ENCODE measurements at places on chromosomes 3 and 15. TPM values are rescaled to one million over a fixed set of nuclear protein-coding genes. Genes with fewer than 3 reads are reported as not detected.

The RETNLB gene
- total RNA-seq, result not detected

The SHC4 gene
- 0.50 TPM for total RNA-seq

GRCh38 chr3:13716540-13717221 lies 163.2 kb downstream of the WNT7A start:
- no peak overlapping the region for H3K4me3 ChIP-seq
- H3K27me3 ChIP-seq, result no peaks in the 10 kb centered on the region
- peak; percentile 5 for DNase-seq
- no peaks in the 10 kb centered on the region for H3K4me1 ChIP-seq
- H3K27ac ChIP-seq, result no peak overlapping the region
- H3K36me3 ChIP-seq, result no peaks in the 10 kb centered on the region

DNA sequence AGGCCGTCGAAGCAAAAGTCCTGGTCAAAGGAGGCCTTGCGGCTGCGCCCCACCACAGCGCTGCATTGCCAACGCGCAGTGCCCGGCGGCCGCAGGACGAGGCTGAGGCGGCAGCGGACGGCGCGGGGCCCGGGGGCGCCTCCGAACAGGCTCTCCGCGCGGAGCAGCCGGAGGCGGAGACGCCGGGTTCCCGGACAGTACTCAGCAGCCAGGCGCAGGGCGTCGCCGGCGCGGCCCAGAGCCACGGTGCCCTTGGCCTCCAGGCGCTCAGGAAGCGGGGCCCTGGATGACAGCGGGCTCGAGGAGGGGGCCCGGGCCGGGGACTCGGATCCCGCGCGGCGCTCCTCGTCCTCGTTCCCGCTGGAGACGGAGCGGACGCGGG lies 1.1 kb downstream of the C2CD4B start:
- H3K27me3 ChIP-seq, result peaks cover 9% of the 10 kb centered on the region
- H3K27ac ChIP-seq, result peak overlapping the region; percentile 20

- H3K36me3 ChIP-seq, result peaks cover 50% of the 10 kb centered on the region
- no peaks in the 10 kb centered on the region for H3K27me3 ChIP-seq
- no peak overlapping the region for H3K27ac ChIP-seq
- no peaks in the 10 kb centered on the region for H3K4me1 ChIP-seq
- no peak for DNase-seq
These were observed 29.2 kb downstream of the RLBP1 start for GRCh38 chr15:89192136-89192535.

DNA sequence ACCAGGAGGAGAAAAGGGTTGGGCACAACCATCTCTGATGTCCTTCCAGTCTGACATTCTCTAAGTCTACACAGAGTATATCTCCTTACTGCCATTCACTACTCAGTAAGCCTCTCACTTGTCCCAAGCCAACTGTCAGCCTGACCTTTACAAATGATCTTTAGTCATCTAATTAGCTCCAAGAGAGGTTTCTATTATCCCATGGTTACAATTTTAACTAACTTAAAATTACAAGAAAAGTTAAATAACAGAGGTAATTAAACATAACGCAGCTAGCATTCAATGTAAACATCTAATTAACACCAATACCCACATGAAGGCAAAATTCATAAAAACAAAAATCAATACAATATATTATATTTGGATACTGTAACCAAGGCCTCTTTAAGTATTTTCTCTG lies 126.9 kb downstream of the LSAMP start:
- H3K27ac ChIP-seq, result no peak overlapping the region
- no peak overlapping the region for H3K4me3 ChIP-seq
- no peaks in the 10 kb centered on the region for H3K4me1 ChIP-seq
- no peaks in the 10 kb centered on the region for H3K36me3 ChIP-seq
- H3K27me3 ChIP-seq, result no peaks in the 10 kb centered on the region
- DNase-seq, result no peak

The IL16 gene
- total RNA-seq, result 19.9 TPM

The ADAMTSL3 gene
- total RNA-seq, result 23.4 TPM

The NFKBIZ gene
- total RNA-seq, result 196 TPM

DNA sequence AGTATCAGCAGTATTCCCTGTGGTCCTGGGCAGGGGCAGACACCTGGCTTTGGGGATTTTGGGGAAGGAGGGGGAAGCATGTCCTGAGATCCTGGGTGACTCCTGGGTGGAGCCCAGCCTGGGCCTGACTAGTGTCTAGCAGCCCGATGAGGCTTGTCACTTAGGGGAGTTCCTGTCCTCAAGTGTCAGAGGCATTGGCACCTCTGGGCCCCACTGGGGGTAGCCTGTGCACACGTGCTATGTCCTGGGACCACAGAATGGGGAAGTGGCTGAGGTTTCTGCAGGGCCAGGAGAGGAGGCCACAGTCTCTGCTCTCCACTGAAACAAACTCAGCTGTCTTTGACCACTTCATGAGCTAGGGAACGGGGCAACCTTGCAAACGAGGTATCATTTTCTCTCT lies 31.5 kb upstream of the ADCY5 start:
- no peak overlapping the region for H3K4me3 ChIP-seq
- no peak overlapping the region for H3K27ac ChIP-seq
- H3K4me1 ChIP-seq, result peaks cover 3% of the 10 kb centered on the region
- no peaks in the 10 kb centered on the region for H3K27me3 ChIP-seq
- DNase-seq, result no peak

DNA sequence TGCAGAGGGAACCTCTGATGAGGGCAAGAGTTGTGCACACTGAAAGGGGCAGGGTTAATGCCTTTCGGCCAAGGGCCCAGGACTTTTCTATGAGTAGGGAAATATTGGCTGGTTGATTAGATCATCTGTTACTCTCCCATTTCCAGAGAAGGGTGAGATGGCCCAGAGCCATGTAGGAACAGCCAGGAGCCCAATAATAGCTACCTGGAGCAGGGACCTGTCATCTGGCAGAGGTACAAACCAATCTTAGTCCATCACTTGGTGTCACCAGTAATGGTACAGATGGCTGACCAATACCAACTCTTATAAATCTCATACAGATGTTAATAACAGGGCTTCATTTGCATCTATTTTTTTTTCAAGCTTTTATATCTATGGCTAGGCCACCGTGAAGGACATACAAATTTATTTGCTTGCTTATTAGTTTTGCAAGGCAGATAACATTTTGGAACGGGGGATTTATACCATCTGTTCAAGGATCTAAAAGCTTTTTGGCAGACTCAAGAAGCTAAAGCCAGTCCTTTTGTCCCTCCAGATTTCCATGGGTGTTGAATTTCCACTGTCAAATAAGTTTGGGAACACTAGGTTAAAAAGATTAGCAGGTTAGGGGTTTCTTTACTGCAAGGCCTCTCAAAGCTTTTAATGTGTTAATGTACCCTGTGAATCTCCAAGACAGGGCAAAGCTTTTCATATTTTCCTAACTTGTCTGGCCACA lies 79.3 kb downstream of the TNIK start:
- DNase-seq, result no peak
- no peaks in the 10 kb centered on the region for H3K4me1 ChIP-seq
- no peak overlapping the region for H3K27ac ChIP-seq
- H3K27me3 ChIP-seq, result no peaks in the 10 kb centered on the region
- no peak overlapping the region for H3K4me3 ChIP-seq

DNA sequence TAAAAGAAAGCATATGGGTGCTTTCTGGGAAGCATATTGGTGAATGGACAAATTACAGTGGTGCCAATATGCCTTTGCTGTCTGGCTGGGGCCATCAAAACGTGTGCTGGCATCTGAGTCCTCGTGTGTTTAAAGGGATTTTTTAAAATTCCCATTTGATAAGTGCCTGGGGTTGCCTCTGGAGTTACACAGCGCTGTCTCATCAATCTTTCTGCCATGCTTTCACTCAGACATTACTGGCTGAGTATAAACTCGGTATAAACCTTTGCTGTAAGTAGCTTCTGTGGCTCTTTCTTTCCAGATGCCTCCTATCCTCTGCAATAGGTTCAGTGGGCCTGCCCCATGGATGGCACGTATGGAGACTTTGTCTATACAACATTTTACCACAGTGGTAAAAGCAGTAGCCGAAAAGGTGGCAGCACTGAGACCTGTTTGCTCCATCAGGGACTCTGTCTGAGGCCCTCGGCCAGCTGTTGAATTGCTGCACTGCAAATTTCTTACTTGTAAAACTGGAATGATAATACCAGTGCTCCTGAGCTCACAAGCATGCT lies 195.5 kb downstream of the LPP start:
- peak overlapping the region; percentile 53 for H3K27ac ChIP-seq
- H3K27me3 ChIP-seq, result no peaks in the 10 kb centered on the region
- no peak for DNase-seq
- no peaks in the 10 kb centered on the region for H3K36me3 ChIP-seq

The MB21D2 gene
- total RNA-seq, result 3.9 TPM
